ENCODE measurements at places on chromosomes 4 and X.

GRCh38 chrX:69238887-69239231, 73.6 kb upstream of the PJA1 start:
- DNase-seq: no peak

- no peak for DNase-seq
Observed at GRCh38 chr4:41426539-41426938, 111.4 kb upstream of the LIMCH1 start.

GRCh38 chrX:16712548-16713155, at the start of gene CTPS2:
CTPS2 (minus strand) TSS chrX:16712669; CDS start chrX:16702902, 9,767 bp downstream.
- DNase-seq: peak; percentile 31

DNA sequence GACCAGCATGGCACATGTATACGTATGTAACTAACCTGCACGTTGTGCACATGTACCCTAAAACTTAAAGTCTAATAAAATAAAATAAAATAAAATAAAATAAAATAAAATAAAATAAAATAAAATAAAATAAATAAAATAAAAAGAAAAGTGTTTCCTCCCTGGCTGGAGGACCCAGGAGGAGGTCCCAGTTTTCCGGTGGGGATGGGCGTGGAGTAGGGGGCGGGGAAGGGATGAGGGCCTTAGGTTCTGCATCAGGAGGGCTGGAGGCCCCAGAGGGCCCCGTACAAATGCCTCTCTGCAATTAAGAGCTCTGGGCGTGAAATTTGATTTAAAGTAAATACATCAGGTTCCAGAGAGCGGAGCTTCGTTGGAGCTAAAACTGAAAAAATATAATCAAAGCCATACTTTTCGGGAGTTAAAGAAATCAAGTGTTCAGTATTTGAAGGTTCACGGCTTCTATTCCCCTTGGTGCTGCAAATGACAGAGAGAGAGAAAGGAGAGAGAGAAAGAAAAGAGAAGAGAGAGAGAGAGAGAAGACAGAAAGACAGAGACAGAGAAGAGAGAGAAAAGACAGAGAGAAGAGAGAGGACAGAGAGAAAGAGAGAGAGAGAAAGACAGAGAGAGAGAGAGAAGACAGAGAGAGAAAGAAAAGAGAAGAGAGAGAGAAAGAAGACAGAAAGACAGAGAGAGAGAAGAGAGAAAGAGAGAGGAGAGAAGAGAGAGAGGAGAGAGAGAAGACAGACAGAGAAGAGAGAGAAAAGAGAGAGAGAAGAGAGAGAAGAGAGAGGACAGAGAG, 8.7 kb upstream of the SHOX start:
- DNase-seq: no peak

- no peak for DNase-seq
Observed at GRCh38 chr4:170281027-170281426, 191.3 kb upstream of the AADAT start.
